Activated naive CD8-positive, alpha-beta T cell treated with anti-CD3 and anti-CD28 coated beads, Interleukin-2, amount 10 ng/mL, durations not matched to agents 7 days and 5 days (primary cell): ENCODE measurements at places on chromosomes 12 and 14. TPM values are rescaled to one million over a fixed set of nuclear protein-coding genes. Genes with fewer than 3 reads are reported as not detected.

DNA sequence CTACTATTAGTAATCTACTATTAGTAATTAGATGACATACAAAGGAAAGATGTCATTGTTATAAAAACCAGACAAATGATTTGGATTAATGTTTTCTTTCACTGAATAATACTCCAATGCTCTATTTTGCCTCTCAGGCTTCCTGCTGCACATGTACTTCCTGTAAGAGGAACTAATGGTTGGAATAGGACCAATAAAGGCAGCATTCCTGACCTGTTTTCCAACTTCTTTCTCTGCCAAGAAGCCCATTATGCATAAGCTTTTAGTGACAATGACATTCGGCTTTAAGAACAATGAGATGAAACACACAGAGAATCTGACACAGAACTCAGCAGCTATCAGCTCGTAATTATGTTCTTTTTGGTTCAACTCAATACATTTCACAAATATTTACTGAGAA lies 5.2 kb upstream of the C12orf56 start:
- no peaks in the 10 kb centered on the region for H3K36me3 ChIP-seq
- no peak for DNase-seq
- peaks cover 5% of the 10 kb centered on the region for H3K4me1 ChIP-seq
- no peak overlapping the region for H3K27ac ChIP-seq
- H3K27me3 ChIP-seq = peaks cover 19% of the 10 kb centered on the region

DNA sequence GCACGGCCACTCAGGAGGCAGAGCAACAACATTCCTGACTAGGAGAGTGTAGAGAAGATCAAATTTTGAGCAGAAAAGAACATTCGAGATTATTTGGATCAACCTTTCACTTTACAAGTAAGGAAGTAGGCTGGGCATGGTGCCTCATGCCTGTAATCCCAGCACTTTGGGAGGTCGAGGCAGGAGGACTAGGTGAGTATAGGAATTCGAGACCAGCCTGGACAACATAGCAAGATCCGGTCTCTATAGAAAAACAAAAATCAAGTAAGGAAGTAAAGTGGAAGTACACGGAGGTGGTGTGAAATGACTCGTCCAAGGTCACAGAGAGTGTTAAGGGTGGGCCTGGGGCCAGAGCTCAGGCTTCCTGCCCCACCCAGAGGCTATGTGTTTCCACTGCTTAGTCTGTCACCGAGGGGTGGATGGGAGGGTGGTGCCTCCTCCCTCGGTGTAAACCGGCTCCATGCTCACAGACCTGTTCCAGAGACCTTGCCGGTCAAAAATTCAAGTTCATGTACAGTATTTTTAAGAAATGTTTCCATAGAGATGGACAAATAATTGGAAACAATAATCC lies 51.9 kb downstream of the MAP1LC3B2 start:
- no peak for DNase-seq
- peaks cover 1% of the 10 kb centered on the region for H3K4me1 ChIP-seq
- no peaks in the 10 kb centered on the region for H3K27me3 ChIP-seq
- no peak overlapping the region for H3K4me3 ChIP-seq

- peaks cover 6% of the 10 kb centered on the region for H3K4me1 ChIP-seq
- no peaks in the 10 kb centered on the region for H3K36me3 ChIP-seq
- H3K4me3 ChIP-seq = no peak overlapping the region
- no peak overlapping the region for H3K27ac ChIP-seq
- H3K27me3 ChIP-seq = peaks cover 4% of the 10 kb centered on the region
Measured at GRCh38 chr12:128920468-128920867, 67.2 kb downstream of the GLT1D1 start.

- no peaks in the 10 kb centered on the region for H3K4me1 ChIP-seq
- H3K27ac ChIP-seq = no peak overlapping the region
- H3K27me3 ChIP-seq = no peaks in the 10 kb centered on the region
- no peaks in the 10 kb centered on the region for H3K36me3 ChIP-seq
Measured at GRCh38 chr12:38502415-38502814, 185.8 kb downstream of the ALG10B start.

BCAT1 gene
- 11.6 TPM for total RNA-seq
